ENCODE measurements at places on chromosomes 12 and 14.
A peak's percentile ranks its signal among the peaks of the same experiment; 100 is the strongest.

DNA sequence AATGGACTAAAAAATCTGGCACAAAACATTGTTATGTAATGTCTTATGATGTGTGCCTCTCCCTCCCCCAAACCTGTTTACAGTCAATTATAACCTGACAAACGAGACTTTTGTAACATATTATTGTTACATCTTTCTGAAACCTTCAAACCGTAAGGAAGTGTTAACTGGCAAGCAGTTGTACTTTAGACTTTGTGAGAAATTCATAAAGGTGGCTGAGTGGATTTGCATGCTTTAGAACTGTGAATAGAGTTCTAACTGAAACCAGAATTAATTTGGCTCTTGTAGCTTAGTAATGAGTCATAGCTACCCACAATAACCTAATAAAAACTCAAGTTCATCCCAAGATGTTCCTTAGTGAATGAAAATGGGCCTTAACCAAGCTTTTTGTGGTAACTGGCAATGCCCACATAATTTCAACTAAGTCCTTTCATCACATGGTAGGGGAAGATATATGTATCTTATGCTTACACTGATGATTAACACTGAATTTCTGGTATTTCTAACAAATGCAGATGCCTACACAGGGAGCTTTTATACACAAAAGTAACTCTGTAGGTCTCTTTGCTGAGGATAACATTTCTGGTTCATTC lies 29.7 kb downstream of the RAD9B start:
- no peak for DNase-seq

DNA sequence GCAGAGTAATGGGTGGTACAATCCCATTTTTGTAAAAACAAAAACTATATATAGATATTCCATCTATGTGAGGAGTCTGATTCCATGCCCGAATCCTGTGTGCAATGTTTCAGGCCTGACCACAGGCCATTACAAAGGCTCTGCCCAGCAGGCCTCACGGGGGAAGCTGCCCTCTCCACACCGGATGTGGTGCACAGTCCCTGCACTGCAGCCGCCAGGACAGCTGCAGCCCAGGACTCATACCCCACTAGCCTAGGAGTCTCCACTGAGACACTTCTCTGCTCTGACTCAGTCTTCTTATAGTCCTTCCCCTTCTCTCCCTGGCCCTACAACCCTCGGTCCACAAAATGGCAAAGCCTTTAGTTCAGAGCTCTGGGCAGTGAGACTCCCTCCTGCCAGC lies 190.4 kb downstream of the PPM1H start:
- no peak for DNase-seq

DNA sequence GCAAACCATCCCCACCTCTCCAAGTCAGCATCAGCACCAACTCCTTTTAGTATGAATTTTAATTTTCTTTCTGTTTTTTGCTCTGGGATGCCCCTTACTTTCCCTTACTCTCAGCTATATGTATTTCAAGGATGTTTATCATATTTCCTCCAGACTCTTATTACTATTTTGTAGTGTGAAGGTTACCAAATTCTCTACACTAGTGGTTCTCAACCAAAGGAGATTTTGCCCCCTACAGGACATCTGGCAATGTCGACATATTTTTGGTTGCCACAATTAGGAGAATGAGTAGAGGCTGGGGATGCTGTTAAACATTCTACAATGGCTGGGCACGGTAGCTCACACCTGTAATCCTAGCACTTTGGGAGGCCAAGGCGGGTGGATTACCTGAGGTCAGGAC lies 29.1 kb upstream of the SOS2 start:
- peak; percentile 38 for DNase-seq

GRCh38 chr12:102776041-102776440 lies 141.0 kb downstream of the PAH start:
- no peak for DNase-seq

DNA sequence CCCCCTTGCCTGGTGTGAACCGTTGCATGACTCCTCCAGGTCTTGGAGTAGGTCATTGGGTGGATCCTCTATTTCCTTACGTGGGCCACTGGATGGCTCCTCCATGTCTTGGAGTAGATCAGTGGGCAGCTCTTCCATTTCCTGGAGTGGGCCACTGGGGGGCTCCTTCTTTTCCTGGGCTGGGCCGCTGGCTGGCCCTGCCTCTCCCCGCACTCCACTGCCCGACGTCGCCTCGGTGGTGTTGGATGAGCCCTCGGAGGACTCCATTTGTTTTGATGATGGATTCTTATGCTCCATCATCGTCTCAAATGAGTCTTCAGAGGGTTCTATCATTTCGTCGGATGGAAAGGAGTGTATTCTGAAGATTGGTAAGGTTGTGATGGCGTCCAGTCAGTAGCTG lies 19.1 kb downstream of the RTL1 start:
- no peak for DNase-seq

- no peak for DNase-seq
These were observed 500.5 kb downstream of the EGLN3 start for GRCh38 chr14:33450416-33450815.

DNA sequence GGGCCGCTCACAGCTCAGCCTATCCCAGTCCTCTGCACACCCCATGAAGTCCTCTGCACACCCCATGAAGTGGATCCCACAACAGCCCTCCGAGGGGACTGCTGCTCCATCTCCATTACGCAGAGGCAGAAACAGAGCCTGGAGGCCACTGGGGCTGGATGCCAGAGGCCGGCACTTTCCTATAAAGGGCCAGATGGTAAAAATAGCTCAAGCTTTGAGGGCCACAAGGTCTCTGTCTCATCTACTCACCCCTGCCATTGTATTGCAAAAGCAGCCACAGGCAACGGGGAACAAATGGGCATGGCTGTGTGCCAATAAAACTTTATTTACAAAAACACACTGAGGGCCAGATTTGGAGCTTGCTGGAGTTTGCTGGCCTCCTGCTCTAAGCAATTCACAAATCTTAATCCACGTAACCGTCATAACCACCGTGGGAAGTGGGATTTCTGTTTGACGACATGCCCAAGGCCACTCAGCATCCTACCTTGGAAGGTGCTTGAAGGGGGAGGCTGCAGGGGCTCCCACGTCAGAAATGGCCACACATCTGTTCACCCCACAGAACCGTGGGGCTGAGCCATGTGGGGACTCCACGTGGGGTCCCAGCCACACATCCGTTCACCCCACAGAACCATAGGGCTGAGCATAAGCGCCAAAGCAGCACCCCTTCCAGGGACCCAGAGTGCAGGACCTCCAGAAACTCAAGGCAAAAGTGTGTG lies 92.0 kb downstream of the NCOR2 start:
- DNase-seq: no peak

DNA sequence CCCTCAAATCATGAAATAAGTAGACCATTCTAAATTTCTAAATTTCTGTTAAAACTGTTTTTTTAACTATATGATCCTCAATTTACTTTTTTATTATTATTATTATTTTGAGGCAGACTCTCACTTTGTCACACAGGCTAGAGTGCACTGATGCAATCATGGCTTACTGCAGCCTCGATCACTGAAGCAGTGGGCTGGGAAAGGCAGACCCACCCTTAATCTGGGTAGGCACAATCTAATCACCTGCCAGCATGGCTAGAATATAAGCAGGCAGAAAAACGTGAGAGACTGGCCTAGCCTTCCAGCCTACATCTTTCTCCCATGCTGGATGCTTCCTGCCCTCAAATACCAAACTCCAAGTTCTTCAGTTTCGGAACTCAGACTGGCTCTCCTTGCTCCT lies 2.3 kb downstream of the ERO1A start:
- DNase-seq: no peak

DNA sequence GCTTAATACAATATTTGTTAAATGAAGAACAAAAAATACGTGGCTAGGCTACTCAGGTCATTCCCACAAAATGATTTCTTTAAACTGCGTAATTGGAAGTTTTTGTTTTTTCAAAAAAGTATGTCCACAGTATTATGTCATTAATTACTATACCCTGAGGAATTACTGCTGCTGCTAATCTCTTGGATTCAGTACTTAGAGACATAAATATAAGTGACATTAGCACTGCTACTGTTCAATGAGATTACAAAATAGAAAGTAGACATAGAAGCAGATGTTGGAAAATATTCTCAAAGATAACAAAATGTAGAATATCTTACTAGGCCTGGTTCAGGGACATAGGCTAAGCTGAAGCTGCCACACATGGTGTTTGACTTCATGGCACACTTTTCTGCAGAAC lies 36.3 kb downstream of the HMGA2 start:
- no peak for DNase-seq

GRCh38 chr14:105329411-105330150 lies 15.0 kb downstream of the PACS2 start:
- no peak for DNase-seq

DNA sequence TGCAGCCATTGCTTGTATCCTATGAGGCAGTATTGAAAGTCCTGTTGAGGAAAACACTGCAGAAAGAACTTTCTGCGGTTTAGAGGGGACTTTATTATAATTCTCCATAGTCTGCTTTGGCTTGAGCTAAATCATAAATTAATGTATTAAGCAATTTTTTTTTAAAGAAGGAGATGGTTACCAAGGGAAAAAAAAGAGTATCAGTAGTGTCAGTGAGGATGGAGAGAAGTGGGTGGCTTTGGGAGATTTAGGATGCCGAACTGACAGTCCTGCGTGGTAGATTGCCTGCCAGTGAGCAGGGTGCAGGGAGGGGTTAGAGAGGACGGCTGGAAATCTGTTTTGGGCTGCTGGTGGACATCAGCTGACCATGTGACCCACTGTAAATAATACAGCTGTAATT lies 96.8 kb downstream of the MYRFL start:
- no peak for DNase-seq

GRCh38 chr12:22334410-22335100 lies at the start of gene ST8SIA1:
Gene ST8SIA1 (minus strand): TSS chr12:22334707. CDS start chr12:22334232, 475 bp downstream.
- peak; percentile 51 for DNase-seq

DNA sequence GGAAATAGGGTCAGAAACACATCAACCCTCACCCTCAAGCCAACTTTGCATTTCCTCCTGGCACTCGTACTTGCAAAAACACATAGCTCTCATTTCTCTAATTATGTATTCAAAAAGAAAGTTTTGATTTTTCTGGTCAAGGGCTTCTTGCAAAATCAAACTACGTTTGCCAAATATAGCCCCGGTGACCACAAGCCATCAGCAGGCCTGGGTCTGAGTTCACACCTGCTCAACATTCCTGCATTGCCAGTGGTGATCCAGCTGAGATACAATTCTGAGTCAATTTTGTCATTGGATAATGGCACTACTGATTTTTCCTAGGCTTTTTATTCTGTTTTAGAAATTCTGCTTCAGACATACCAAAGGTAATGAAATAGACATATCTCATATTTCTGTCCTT lies 10.7 kb upstream of the BHLHE41 start:
- DNase-seq: no peak

- no peak for DNase-seq
These were observed 36.1 kb upstream of the STXBP6 start for GRCh38 chr14:25086081-25086480.

DNA sequence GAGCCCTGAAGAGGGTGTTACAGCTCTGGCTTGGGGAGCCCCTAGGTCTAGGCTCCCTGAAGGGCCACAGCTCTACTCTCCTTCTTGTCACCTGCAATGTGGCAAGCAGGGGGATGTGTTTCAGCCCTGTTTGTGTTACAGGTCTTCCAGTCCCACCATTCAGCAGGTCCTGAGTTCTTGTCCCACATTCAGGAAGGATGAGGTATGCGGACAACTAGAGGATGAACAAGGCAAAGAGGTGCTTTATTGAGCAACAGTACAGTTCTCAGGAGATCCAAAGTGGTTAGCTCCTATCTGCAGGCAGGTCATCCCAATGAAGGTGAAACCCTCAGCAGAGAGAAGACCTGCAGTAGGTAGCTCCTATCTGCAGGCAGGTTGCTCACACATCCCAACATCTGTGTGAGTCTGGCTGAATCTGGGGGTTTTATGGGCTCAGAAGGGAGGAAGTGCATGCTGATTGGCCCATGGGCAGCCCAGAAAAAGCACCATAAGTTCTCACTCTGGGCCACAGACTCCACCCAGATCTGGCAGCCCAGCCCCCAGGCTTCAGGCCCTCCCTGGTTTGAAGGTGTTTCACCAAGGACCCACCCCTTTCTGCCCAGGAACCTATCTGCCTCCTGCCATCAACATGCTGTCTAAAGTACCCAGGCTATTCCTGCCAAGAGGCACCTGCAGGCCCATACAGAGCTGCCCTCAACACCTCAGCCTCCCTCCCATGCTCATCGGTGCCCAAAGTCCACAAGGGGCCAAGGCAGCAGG lies 98.9 kb downstream of the NUAK1 start:
- DNase-seq: no peak

DNA sequence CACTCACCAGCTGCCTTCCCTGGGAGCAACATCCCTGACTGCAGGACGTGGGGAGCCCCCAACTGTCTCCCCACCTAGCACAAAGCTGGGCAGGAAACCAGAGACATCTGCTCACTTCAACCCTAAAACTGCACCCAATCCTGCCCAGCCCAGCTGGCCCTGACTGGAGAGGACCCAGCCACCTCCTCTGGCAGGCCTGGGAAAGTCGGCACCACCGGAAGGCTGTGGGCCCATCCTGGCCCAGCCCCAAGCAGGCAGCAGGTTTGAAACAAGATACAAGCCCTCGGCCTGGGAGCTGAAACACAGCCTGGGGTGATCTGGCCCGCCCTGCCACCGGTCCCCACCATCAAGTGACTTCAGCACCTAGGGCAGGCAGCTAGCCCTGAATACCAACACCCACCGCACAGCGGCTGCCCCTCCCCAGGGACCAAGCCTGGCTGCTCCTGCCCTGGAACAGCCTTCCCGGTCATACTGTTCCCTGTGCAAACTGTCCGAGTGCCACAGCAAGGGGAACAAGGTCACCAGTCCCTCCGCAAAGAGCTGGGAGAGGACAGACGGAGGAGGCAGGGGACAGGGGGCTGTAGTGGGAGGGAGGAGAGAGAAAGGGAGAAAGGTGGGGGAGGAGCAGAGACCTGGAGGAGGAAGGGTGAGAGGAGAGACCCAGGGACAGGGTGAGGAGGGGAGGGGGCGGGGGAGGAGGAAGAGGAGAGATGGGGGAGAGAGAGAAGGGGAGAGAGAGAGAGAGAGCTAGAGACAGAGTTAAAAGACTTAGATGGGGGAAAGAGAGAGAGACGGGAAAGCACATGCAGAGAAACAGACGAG lies 115.7 kb downstream of the RFLNA start:
- DNase-seq: no peak

All from activated CD8-positive, alpha-beta T cell treated with anti-CD3 and anti-CD28 coated beads, Interleukin-2, amount 10 ng/mL, durations not matched to agents 7 days and 5 days (primary cell).